SJSA1 (cell line): ENCODE measurements at places on chromosomes 2 and 18.

- DNase-seq: no peak
Measured at GRCh38 chr18:79735071-79735980, 55.7 kb downstream of the CTDP1 start.

DNA sequence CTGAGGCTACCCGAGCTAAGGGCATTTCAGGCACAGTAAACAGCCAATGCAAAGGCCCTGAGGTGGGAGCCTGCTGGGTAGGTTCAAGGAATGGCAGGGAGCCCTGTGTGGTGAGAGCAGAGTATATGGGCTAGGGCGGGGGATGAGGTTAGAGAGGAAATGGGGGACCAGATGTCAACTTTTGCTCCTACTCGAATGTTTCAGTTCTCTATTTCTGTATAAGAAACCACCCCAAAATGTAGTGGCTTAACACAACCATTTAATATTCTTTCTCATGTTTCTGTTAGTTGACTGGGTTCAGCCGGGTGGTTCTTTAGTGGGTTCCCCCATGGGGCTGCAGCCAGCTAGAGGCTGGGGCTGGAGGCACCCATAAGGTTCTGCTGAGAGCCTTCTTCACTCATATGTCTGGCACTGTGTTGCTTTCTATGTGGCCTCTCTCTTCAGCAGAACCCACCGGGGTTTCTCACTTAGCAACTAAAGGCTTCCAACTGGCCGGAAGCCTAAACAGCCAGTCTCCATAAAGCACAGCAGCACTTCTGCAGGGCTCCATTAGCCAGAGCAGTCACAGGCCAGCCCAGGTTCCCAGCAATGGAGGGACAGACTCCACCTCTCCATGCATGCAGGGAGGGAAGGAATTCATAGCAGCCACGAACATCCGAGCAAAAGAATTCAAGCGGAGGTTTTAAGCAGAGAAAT lies 5.6 kb upstream of the ATOH8 start:
- no peak for DNase-seq

- DNase-seq: no peak
Measured at GRCh38 chr2:47007223-47007825, 91.7 kb upstream of the MCFD2 start.

DNA sequence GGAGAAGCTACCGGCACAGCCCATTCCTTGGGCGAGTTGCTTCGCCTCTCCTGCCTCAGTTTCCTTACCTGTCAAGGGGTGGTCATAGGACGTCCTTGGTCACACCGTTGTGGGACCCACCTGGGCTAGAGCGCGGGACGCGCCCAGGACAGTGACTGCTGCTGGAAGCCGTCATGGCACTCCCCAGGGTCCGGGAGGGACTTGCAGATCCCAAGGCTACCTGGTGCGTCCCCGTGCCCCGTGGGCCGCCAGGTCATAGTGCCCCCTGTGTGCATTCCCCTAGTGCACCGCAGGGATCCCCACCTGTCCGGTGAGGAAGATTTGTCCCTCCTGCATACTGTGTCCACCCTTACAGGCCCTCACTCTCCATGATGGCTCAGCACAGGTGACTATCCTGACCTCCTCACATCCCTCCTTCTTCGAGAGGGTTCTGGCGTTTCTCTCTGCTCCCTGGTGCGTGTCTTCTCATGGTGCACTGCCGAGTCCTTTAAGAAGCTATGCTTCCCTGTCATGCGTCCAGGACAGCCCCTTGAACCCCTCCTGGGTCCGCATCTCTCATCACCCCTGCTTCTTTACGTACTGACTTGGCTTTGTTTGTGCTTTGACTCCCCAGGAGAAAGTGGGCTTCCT lies 886 bp upstream of the STK25 start:
- no peak for DNase-seq

DNA sequence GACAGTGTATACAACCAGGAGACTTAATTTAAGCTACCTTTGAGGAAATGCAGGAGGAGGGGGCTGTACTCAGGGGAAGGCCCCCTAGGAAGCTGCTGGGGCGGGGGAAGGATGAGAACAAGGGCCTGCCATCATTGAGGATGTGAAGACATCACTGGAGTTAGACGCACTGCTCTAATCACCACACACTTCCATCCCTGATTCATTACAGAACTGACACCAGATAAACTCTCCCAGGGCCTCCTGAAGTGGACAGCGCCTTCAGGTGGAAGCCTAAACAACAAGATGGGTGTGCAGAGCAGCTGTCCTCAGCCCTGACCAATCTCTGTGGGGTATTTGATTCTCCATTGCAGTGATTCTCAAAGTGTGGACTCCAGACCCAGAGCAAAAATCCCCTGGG lies 30.6 kb upstream of the SLC35G4 start:
- no peak for DNase-seq

GRCh38 chr2:181823405-181823804 lies 68.1 kb upstream of the ITPRID2 start:
- no peak for DNase-seq

DNA sequence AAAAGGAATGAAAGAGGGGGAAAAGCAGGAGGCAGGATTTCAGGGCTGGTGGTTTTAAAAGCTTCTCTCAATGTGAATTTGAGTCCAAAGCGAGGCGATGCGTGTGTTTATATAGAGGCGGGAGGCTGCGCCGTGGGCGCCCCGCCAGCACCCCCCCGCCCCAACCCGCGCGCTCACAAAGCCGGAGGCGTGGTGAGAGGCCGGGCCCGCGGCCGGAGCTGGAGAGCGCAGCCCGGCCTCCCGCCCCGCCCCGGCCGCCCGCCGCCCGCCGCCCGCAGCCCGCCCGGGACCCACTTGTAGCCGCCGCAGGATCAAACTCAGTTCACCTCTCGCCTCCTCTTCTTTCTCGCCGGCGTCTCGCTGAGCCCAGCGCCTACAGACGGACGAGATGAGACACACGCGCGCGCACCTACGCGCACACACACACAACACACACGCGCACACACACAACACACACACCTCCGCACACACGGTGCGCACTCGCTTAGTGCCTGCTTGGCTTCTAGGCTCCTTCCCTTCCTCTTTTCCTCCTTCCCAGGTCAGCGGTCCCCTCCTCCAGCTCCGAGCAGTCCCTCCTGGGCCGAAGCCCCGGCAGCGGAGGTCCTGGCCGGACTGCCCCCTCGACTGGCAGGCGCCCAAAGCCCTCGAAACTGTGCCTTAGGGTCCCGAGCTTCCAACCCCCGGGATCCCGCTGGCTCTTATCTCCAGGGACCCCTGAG lies 1.3 kb upstream of the CYP26B1 start:
- peak; percentile 40 for DNase-seq

DNA sequence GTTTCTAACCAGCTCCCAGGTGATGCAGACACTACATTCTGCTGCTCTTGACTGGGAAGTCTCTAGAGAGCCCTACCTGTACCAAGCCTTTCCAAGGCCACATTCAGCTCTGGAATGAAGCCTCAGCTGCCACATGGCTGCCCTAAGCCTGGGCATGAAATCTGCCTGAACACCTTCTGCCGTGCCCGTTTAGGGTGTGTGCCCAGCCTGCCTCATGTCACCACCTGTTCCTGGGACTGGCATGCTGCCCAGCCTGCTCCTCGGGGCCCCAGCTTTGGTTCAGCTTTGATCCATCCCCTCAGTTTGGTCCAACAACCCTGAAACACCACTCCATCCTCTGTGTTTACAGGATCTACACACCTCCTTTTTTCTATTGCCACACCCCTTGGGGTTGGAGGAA lies 210.9 kb downstream of the L3MBTL4 start:
- no peak for DNase-seq

GRCh38 chr2:26770986-26771586 lies 7.0 kb downstream of the SLC35F6 start:
- no peak for DNase-seq

- peak; percentile 11 for DNase-seq
Measured at GRCh38 chr2:7915302-7916091, 766.4 kb upstream of the ID2 start.

GRCh38 chr2:66494708-66495107 lies 59.8 kb downstream of the MEIS1 start:
- no peak for DNase-seq

GRCh38 chr2:173874894-173875237 lies 90.3 kb downstream of the SP3 start:
- no peak for DNase-seq

DNA sequence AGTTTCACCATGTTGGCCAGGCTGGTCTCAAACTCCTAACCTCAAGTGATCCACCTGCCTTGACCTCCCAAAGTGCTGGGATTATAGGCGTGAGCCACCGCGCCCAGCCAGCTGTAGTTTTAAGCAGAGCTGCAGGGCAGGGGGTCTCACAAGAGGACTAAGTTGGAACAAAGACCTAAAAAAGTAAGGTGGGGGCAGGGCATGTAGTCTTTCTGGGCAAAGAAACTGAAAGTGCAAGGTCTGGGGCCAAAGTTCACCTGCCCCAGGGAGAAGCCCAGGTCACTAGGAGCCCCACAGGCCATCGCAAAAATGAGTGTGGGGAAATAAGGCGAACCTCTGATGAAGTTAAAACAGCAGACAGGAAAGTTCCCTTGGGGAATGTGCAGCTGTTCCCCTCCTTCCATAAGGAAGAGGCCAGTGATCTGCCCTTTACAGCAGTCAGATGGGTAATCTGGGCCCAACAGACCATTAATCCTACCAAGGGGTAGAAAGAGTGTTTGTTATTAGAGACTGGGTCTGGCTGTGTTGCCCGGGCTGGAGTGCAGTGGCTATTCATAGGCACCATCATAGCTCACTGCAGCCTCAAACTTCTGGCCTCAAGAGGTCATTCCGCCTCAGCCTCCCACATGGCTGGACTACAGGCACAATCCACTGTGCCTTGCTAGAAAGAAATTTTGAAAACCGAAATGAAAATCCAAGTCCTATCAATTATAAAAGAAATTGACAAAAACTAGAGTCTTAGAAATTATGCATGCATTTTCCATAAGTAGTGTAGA lies 2.8 kb downstream of the SCLY start:
- no peak for DNase-seq

DNA sequence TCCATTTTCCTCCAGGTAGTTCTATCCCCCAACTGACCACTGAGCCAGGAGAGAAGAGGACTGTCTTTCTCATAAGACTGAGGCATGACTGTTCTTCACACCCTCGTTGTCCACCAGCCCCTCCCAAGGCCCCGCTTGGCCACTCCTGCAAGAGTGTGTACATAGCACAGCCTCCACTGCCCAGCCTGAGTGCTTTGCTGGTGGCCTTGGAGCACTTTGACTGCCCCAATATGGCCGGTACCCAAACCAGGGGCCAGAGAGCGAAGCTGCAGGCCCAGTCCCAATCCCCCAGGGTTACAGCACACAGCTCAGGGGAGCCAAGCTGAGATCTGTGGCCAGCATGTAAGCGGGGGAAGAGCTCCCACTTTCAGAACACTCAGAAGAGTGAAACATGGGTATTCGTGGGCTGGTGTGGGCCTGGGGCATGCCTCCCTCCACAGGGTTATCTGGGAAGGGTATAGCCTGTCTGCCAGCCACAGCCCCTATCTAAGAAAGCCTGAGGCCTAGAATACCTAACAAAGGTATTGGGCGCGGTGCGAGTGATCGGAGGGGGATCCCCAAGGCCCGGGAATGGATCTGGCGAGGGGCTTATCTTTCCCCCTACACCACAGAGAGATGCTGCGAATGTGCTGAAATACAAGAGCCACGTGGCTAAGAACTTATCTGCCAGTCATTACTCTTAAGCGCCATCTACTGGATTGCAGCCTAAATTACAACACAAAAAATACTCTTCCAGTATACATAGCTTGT lies 163.8 kb downstream of the WDPCP start:
- no peak for DNase-seq

DNA sequence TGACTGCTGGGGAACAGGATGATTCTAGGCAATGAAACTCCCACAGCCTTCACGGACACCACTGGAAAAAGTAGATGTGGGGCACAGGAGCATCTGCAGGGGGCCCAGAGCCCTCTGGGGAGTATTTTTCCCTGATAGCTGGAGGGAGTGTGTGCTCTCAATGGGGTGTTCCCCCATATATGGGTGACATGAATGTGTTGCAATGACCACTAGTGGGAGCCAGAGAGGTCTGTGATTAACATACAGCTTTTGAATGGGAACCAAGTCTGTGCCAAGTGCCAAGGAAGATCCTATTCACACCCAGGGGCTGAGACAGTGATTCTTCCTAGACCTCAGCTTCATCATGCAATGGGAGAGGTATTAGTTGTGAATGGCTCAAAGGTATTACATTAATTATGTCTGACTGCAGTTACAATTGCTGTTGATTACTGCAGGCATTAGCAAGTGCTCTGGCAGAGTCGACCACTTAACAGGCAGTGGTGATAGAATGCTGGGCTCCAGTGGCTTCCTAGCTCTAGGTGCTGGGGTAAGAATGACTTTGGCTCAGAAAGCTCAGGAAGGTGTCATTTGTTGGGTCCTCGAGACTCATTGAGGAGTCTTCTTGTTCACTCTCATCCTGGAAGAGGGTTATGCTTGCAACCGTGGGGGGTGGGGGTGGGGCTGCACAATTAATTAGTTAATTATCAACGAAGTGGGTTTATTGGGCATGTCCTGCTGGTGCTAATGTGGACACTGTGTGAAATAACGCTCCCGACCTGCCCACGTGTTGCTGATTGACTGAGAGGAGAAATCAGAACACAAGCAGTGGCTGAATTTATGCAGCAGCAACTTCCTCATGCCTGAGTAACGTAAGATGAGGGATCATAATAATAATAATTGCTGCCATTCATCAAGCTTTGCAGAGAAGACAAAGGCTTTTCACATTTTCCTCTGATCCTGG lies 194.1 kb downstream of the CLIP4 start:
- peak; percentile 38 for DNase-seq

DNA sequence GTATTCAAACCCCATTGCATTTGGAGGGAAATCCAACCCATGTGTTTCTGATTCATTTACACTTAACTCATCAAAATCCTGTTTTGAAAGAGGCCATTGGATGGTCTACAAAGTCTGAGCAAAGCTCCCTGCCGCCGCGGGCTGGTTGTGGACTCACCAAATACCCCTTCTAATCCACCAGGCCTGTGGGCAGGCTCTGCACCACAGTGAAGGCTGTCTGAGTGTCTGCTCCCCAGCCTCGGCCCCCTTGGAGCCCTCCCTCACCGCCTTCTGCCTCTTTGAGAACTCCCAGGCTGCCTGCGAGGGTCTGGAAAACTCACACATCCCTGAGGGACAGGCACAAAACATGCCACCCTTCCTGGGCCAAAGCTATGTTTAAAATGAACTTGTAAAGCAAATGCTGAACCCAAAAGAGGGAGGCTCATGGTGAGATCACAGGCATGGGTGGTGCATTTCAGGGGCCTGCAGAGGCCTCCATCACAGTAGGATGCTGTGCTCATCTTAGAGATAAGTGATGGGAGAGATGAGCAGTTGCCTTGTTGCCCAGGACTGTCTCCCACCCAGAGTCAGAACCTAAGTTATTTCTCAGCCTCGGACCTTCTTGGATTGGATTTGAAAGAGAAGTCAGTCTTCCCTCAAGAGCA lies 225.0 kb downstream of the CYP26B1 start:
- peak; percentile 40 for DNase-seq

GRCh38 chr18:32889615-32890593 lies 117.1 kb upstream of the KLHL14 start:
- no peak for DNase-seq
